ENCODE measurements at places on chromosomes 6 and 20. TPM values are rescaled to one million over a fixed set of nuclear protein-coding genes. Genes with fewer than 3 reads are reported as not detected.

DNA sequence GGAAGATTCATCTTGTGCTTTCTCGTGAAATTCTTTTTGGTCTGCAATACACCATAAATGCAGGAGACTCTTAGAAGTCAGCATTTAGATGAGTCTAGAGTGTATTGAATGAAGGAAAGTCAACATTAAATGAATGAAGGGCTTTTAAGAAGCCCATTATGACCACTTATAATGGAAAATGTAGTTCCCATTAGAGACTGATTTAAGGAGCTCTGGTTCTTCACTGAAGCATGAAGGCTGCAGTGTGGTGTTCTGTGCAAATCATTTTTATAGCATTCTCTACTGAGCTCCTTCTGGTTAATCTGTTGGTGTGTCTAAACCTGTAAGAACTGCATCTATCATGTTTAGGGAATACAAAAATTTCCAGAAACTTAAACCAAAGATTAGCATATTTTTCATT is 19.7 kb downstream of the NCOA7 start:
- H3K4me3 ChIP-seq: no peak overlapping the region
- no peak for DNase-seq
- H3K27ac ChIP-seq: no peak overlapping the region
- no peaks in the 10 kb centered on the region for H3K36me3 ChIP-seq

DNA sequence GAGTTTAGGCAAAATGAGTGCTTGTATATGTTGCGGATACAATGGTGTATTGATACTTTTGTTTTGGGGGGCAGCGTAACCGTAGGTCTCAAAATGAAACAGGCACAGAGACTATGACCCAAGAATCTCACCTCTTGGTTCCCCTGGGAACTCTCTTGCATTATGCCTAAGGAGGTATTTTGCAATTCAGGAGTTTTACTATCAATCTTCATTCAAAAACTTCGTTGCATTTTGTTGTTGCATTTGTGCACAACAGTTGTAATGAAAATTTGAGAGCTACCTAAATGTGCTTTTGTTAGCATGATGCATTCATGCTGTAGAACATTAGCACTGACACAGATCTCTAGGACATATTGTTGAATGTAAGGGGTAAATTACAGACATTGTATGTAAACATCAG is 18.2 kb downstream of the VTA1 start:
- H3K36me3 ChIP-seq: no peaks in the 10 kb centered on the region
- H3K4me3 ChIP-seq: no peak overlapping the region
- no peak for DNase-seq
- no peak overlapping the region for H3K27ac ChIP-seq

GRCh38 chr6:54018722-54019121 is 92.5 kb upstream of the MLIP start:
- no peaks in the 10 kb centered on the region for H3K4me1 ChIP-seq
- H3K27ac ChIP-seq: no peak overlapping the region
- no peaks in the 10 kb centered on the region for H3K27me3 ChIP-seq
- no peak for DNase-seq
- no peaks in the 10 kb centered on the region for H3K36me3 ChIP-seq
- H3K4me3 ChIP-seq: no peak overlapping the region

- no peak overlapping the region for H3K4me3 ChIP-seq
- no peak for DNase-seq
- no peaks in the 10 kb centered on the region for H3K4me1 ChIP-seq
- H3K36me3 ChIP-seq: no peaks in the 10 kb centered on the region
- no peaks in the 10 kb centered on the region for H3K27me3 ChIP-seq
- H3K27ac ChIP-seq: no peak overlapping the region
Measured at GRCh38 chr6:106677282-106677681, 47.9 kb downstream of the QRSL1 start.

Gene RBM12
- 35.4 TPM for total RNA-seq

Gene TNF
- 0.33 TPM for total RNA-seq

Gene ID4
- 8.6 TPM for total RNA-seq

GRCh38 chr6:69061066-69061465 is 426.0 kb downstream of the ADGRB3 start:
- no peak for DNase-seq
- no peaks in the 10 kb centered on the region for H3K36me3 ChIP-seq
- no peak overlapping the region for H3K4me3 ChIP-seq
- no peaks in the 10 kb centered on the region for H3K27me3 ChIP-seq

DNA sequence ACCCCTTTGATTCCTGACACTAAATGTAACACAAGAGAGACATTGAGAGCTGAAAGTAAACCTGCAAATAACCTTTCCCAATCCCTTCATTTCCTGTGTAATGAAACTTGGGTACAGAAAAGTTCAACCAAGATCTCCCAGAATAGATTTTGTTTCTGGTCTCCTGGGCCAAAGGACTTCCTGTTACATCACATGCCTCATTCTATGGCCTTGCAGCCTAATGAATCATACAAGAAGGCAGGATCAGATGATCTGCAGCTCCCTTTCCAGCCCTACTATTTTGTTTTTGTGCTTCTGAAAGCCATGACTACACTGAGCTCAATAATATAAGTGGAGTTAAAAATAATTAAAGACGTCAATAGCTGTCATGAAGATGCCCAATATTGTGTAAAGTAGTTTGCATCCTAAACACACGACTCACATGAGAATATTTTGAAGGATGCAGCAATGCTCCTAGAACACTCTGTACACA is 73.4 kb upstream of the NOX3 start:
- H3K27ac ChIP-seq: peak overlapping the region; percentile 46
- no peaks in the 10 kb centered on the region for H3K36me3 ChIP-seq
- no peaks in the 10 kb centered on the region for H3K27me3 ChIP-seq
- DNase-seq: peak; percentile 62
- H3K4me1 ChIP-seq: peaks cover 21% of the 10 kb centered on the region

- DNase-seq: peak; percentile 20
- no peaks in the 10 kb centered on the region for H3K36me3 ChIP-seq
- H3K4me1 ChIP-seq: peaks cover 6% of the 10 kb centered on the region
- H3K27ac ChIP-seq: no peak overlapping the region
- H3K4me3 ChIP-seq: no peak overlapping the region
Measured at GRCh38 chr6:123715006-123715863, 78.5 kb upstream of the TRDN start.

GRCh38 chr6:14281811-14282660 is 164.5 kb downstream of the CD83 start:
- no peak overlapping the region for H3K27ac ChIP-seq
- H3K4me1 ChIP-seq: no peaks in the 10 kb centered on the region
- no peaks in the 10 kb centered on the region for H3K27me3 ChIP-seq
- no peaks in the 10 kb centered on the region for H3K36me3 ChIP-seq
- no peak for DNase-seq

DNA sequence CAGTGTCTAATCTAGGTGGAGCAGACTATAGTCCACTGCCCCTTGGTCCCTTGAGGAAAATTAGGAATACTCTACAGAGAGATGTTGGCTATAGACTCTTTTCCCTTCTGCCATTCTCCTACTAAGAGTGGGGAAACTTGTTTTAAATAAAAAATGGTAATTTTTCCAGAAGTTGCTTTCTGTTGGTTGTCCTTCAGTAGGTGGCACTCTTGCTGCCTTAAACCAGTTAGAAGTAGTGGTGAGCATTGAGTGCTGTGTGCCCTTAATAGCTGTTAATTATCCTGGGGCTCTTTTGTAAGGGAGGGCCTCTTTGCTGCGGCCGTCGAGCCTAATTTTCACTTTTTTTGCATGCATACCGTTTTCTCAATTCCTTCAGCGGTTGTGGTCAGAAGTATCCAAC is 2.8 kb downstream of the CMTR1 start:
- no peak overlapping the region for H3K4me3 ChIP-seq
- H3K4me1 ChIP-seq: peaks cover 8% of the 10 kb centered on the region
- H3K36me3 ChIP-seq: no peaks in the 10 kb centered on the region
- no peak overlapping the region for H3K27ac ChIP-seq
- DNase-seq: no peak
- no peaks in the 10 kb centered on the region for H3K27me3 ChIP-seq

- H3K27ac ChIP-seq: no peak overlapping the region
- H3K4me3 ChIP-seq: no peak overlapping the region
- H3K27me3 ChIP-seq: no peaks in the 10 kb centered on the region
- no peaks in the 10 kb centered on the region for H3K36me3 ChIP-seq
Measured at GRCh38 chr6:105838171-105838570, 248.0 kb upstream of the PRDM1 start.

Gene SAMD10
- total RNA-seq: 8.8 TPM

- H3K36me3 ChIP-seq: no peaks in the 10 kb centered on the region
- peak; percentile 28 for DNase-seq
- H3K4me1 ChIP-seq: peaks cover 8% of the 10 kb centered on the region
Measured at GRCh38 chr20:49505518-49505917, 23.1 kb upstream of the KCNB1 start.

- H3K27ac ChIP-seq: no peak overlapping the region
- no peak for DNase-seq
- no peak overlapping the region for H3K4me3 ChIP-seq
- no peaks in the 10 kb centered on the region for H3K36me3 ChIP-seq
- no peaks in the 10 kb centered on the region for H3K27me3 ChIP-seq
- peaks cover 18% of the 10 kb centered on the region for H3K4me1 ChIP-seq
Measured at GRCh38 chr6:148465670-148466069, 123.0 kb downstream of the SASH1 start.

- H3K4me3 ChIP-seq: no peak overlapping the region
- DNase-seq: no peak
- H3K4me1 ChIP-seq: no peaks in the 10 kb centered on the region
Measured at GRCh38 chr6:776528-776931, 83.6 kb upstream of the EXOC2 start.

DNA sequence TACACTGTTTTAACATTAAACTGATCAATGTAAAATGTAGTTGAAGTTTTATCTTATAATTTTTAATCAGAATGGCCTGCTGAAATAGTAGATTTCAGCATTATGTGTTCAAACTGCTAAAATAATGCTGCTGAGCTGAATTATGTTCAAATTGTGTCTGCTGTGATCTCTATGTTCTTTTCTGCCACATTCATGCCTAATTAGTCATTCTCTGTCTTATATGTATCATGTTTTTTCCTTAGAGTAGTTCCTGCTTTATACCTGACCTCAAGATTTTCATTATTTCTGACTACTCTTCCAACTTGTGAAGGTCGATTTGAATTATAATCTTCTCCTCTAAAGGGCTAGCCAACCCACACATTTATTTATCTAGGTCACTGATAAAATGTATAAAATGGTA is 476.7 kb upstream of the EPHA7 start:
- H3K27ac ChIP-seq: no peak overlapping the region
- H3K4me3 ChIP-seq: no peak overlapping the region
- H3K27me3 ChIP-seq: no peaks in the 10 kb centered on the region
- no peak for DNase-seq

Gene SYNJ2
- total RNA-seq: 16.3 TPM

Measured in adrenal gland (tissue), 19 donors.